AG08395 (cell line): ENCODE measurements at places on chromosomes 7 and 10.

DNA sequence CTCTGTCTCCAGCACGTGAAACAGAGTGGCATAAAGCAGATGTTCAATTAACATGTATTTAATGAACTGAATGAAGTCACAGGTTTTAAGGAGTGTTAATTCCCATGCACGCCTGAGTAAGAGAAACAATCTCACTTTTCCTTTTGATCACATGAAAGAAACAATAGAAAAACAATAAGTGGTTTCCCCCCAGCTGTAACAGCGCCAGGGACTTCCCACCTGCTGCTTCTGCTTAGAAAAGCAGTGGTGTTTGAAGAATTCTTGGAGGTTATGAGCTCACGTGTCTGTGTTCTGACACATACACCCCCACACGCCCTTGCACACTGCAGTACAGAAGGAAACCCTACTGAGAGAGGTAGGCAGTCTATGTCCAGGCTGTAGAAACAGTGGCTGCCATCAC, 51.3 kb upstream of the FRMD4A start:
- no peak for DNase-seq

GRCh38 chr10:80515511-80515910, 22.2 kb upstream of the SH2D4B start:
- no peak for DNase-seq

DNA sequence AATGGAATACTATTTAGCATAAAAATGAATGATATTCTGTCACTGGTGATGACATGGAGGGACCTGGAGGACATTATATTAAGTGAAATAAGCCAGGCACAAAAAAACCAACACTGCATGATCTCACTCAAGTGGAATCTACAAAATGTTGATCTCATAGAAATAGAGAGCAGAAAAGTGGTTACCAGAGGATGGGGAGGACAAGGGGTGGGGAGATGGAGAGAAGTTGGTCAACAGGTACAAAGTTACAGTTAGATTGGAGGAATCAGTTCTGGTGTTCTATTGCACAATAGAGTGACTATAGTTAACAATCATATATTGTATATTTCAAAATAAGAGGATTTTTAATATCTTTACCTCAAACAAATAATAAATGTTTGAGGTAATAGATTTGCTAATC, 24.7 kb upstream of the SLC18A3 start:
- DNase-seq = no peak

DNA sequence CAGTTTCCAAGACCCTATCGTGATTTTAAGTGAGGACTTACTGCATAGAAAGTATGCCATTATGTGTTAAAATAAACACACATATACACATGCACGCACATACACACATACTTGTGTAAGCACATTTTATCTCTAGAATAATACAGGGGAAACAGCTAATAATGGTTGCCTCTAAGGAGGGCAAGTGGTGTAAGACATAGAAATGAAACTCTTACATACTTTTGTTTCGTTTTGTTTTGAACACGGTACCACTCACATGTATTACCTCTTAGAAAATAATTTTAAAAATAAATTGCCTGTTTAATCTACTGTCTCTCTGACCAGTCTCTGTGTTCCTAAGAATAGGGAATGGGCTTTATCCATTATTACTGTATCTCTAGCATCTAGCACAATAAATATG, 49.2 kb downstream of the HERPUD2 start:
- no peak for DNase-seq

GRCh38 chr7:46970476-46970875, 611.4 kb downstream of the TNS3 start:
- no peak for DNase-seq

DNA sequence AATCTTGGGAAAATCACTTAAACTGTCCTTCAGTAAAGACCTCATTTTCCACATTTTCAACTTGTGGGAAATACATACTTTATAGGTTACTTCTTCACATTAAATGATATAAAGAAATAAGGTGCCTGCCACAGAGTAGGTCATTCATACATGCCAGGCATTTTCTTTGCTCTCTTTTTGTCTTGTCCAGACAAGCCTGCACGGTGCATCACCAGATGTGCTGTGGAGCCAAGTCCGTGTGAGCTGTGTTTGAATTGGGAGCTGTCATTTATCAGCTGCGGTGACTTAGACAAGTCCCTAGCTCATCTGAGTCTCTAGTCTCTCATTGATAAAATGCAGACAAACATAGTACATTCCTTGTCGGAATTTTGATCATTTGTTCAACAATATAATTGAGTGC, 432.9 kb downstream of the SORCS3 start:
- DNase-seq = no peak

DNA sequence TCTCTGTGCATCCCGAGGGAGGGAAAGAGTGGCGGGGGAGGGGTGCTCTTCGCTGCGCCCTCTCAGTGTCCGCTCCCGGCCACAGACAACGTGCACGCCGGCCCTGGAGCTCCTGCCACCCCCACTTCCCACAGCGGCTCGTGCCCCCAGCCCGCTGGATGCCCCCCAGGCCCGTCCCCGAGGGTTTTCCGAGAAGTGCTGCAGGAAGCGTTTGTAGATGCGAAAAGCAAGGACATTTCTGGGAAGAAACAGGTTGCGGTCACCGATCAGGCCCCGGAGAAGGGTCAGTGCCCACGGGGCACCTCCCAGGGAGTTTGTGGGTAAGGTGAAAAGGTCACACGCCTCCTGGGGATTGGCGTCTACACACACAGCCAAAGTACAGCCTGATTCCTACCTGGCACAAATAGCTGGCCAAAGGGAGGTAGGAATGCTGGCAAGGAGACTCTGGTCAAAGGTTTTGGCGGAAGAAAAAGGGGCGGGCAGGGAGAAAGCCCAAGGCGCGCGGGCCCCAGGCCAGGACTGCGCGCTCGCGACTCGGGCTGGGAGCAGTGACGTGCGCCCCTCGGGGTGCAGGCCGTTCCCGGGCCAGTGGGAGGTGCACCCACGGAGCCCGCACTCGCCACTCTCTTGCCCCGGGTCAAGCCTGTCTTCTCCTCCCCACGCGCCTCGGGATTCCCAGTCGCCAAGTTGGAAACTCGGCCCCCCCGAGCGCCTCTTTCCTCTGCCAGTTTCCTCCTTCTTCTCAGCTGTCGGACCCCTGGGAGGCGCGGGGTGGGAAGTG, 1.5 kb upstream of the NRP1 start:
- DNase-seq = peak; percentile 64

DNA sequence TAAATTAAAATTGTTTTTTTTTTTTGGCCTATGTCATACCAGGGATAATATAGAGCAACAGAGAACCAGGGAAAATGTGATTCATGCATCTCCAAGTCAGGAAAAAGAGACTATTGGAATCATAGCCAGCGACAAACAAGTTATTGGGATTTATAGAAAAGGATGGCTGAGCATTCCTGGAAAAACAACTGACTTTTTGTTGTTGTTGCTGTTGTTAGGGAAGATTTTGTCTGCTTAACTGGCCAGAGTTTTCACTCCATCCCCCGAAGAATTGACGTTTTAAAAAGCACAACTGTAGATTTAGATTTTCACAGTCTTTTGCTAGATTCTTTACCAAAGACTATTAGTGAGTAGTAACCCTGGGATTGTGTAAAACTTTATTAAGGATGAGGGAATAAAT, 112.4 kb downstream of the TBXAS1 start:
- no peak for DNase-seq

DNA sequence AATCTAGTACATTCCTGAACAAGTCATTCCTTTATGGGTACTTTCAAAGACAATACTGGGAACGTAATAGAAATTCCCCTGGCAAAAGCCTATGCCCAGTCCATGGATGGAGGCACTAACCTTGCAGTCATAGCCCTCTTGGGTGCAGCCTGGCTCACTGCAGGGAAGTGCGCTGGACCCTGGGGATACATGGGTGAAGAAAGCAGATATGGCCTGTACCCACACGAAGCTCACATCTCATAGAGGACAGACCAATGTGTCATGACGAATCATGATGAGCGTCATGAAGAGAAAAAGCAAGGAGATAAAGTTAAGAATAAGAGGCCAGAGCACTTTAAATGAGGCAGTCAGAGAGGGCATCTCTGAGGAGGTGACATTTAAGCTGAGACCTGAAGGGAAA, 11.8 kb downstream of the PRLHR start:
- DNase-seq = no peak

GRCh38 chr10:24556750-24557742, 166.6 kb downstream of the ARHGAP21 start:
- peak; percentile 63 for DNase-seq

GRCh38 chr10:42836096-42836495, 53.5 kb downstream of the BMS1 start:
- no peak for DNase-seq

GRCh38 chr7:31679574-31680305, 7.3 kb upstream of the PPP1R17 start:
- DNase-seq = no peak

GRCh38 chr7:133769668-133770067, 357.5 kb upstream of the LRGUK start:
- DNase-seq = no peak

GRCh38 chr10:23439452-23439960, 631 bp downstream of the OTUD1 start:
- peak; percentile 12 for DNase-seq

DNA sequence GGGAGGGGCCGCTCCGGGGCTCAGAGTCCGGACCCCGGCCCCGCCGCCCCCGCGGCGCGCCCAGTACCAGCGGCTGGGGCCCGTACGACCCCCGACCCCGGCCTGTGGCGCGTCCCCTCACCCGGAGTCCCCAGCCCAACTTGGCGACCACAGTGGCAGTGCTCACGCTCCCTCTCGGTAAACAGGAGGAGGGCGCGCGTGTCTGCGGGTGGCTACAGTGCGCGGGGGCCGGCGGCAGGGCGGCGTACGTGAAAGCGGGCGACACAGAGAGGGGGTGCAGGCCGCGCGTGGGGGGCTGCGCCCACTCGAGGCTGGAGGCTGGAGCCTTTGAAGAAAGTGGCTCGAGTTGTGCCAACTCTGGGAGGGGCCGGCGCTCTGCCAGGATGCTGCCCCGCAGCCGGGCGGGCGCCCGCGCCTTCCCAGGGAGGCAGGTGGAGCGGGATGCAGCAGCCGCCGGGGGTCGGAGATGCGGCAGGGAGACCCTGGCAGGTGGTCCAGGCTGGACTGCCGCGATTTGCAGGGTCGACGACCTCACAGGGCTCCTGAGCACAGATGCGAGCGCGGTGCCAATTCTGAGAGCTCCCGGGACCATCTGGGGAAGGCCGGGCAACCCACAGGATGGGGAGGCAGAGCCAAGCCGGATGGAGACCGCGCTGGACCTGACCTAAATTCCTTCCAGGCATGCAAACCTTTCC, 655 bp downstream of the PTPRE start:
- peak; percentile 76 for DNase-seq

DNA sequence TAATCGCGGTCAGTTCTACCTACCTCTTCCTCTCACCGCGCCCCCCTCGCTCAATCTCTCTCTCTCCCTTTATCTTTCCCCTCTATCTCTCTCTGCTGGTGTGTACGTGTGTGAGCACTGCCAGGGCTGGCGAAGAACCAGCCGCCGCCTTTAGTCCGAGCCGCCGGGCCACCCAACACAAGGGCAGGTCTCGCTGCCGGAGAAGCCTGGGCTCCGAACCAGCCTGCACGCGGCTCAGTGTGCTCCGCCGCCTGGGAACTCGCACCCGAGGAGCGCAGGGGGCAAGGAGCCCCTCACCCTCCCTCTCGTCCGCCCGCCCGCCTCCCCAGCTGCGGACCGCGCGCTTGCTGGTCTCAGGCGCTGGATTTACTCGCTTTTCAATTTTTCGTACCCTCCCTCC, 1.7 kb downstream of the NXPH1 start:
- DNase-seq = no peak
